GM13977 (cell line): ENCODE measurements at places on chromosomes 11 and 22.

GRCh38 chr11:74948546-74948897 lies 369 bp downstream of the XRRA1 start:
- DNase-seq = peak; percentile 21

DNA sequence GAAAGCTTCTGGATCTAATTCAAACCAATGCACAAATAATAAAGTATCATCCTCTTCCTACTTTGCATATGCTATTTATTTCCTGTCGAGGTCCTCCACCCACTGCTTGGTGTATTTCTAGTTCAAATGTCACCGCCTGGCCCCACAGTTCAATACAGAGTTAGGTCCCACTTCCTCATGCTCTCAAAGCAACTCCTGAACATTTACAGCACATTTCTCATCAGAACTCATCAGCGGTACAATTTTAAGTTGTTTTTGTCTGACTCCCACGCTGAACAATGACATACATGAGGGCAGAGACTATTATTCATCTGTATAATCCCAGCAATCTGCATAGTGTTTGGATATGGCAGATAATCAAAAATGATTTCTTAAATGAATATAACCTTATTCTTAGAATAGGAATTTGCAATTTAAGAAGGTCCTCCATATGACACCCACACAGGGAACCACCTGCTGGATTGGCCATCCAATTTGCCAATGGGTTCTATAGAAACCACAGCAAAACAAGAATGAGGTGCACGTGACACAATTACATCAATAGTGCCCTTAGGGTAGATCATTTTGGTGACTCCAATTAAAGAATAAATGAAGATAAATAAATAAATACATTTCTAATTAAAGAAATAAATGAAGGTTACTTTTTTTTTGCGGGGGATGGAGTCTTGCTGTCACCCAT lies 54.2 kb downstream of the SLC25A17 start:
- DNase-seq = peak; percentile 68

DNA sequence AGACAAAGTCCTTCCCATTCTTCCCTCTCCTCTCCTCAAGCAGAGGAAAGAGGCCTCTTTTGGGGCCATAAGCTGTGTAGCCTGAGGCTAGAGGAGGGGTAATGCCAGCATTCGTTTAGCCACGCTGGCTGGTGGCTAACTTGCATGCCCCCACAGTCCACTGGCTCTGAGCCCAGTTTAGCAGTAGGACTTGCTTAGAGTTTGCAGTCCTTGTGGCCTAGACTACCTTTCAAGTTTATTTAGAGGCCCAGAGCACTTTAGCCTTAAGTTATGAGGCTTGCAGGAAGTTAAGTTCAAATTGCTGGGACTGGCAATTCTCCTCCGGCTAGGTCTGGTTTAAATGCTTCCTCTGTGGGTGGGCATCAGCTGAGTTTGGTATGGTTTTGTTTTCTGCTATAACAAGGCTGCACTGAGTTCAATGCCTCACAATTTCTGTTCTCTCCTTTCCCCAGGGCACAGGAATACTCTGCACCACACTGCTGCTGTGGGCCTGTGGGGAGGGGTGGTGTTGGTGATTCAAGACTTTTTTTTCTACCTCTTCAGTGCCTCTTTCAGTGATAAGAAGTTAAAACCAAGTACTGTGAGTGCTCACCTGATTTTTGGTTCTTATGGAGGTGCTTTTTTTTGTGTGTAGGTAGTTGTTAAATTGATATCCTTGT lies 281.0 kb upstream of the C11orf87 start:
- no peak for DNase-seq

- DNase-seq = no peak
These were observed 911.5 kb upstream of the RAG2 start for GRCh38 chr11:37509506-37509905.

DNA sequence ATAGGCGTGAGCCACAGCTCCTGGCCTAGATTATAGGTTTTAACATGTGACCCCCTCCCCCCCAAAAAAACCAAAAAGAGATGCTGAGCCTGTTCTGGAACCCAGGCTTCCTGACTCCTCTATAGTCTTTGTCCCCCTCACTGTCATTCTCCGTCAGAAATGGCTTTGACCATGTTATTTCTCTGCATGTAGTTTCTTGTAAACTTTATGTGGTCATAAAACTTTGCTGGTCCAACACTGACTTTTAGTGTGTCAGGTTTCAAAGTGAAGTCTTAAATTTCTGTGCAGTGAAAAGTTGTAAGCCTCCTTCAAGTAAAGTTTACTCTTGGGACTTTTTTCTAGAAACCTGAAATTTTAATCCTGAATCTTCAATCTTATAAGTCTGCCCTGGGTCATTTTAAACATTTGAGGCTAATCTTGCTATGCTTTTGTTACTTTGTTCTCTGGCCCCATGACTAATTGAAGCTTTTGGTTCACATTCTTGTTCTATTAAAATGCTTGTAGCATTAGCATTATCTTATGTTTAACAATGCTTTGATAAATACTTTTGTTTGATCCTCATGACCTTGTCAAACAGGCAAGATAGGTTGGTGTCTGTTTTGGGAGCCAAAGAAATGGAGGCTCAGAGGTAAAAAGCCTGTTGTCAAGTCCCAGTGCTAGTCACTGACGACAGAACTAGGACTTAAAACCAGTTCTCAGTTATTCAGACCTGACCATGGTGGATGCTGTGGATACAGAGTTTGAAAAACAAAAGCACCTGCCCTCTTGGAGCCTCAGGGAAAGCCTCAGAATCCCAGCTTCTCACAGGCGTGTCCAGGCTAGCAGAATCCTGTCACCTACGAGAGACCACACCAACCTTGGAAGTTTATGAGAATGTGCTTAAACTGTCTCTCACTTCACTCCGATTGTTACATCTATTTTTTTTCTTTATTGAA lies 87.7 kb upstream of the HORMAD2 start:
- DNase-seq = no peak

DNA sequence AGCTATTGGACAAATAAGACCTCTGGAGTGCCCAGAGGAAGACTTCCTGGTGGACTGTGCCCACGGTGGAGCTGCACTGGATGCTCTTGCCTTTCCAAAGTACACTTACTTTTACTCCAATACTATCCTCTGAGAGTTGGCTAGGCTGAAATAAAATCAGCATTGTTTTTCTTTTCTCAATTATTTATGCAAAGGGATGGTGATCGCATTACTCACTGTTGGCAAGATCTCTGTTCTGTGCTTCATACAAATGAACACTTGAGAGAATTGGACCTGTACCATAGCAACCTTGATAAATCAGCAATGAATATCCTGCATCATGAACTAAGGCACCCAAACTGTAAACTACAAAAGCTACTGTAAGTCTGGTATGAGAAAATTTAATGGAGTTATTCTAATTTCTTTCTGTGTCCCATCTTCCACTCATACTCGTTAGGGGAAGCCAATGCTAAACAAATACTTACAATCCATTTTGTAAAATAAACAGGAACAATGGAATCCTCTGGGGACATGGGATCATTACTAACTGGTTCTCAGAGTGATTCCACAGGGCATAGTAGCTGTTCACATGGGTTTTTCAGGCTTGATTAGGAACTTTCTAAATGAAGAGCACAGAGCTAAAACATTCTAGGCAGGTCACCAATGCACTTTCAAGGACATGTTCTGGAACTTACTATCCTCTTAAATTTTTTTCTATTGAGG lies 26.3 kb downstream of the NLRP14 start:
- no peak for DNase-seq

DNA sequence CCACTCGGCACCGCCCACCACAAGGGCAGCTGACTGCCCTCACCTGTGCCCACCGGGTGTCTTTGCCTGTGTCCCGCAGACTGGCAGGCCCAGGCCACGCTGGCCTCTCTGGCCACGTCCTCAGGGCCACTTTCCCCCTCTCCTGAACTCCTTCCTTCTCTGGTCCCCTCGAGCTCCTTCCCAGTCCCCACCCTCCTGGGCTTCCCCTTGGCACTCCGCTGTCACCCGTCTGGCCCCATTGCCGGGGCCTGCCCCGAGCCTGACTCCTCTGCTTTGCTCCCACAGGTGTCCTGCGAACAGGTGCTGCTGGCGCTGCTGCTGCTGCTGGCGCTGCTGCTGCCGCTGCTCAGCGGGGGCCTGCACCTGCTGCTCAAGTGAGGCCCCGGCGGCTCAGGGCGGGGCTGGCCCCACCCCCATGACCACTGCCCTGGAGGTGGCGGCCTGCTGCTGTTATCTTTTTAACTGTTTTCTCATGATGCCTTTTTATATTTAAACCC lies 14.2 kb downstream of the MCAT start:
- peak; percentile 53 for DNase-seq

GRCh38 chr11:255176-255575 lies 18.4 kb downstream of the PSMD13 start:
- no peak for DNase-seq

DNA sequence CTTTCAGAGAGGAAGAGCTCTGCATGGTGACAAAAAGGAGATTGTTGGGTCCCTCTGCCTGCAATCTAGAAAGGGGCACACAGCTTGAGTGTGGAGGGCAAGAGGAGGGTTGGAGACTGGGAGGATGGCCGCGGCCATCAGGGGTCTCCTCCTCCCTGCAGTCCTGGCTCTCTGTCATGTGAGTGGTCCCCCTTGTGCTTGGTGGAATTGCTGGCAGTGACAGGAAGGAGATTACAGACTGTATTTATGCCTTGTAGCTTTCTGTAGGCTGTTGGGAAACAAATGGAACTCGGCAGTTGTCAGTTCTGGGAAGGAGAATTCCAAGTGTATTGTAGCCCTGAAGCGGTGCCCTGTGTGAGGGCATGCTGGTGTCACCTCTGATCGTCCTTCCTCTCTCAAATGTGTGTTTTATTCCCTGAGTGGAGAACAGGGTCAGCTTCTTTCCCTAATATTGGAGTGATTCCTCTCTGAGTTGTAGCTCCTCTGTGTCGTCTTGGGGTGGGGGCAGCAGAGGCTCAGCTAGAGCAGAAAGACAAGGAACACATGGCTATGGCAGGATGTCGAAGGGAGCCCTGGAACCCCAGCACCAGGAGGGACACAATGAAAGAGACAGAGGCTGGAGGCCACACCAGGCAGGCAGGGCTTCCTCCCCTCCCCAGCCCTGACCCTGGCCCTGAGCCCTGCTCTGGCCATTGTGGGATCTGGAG lies 163.1 kb downstream of the PKNOX2 start:
- DNase-seq = no peak

GRCh38 chr11:128311742-128312719 lies 275.3 kb downstream of the ETS1 start:
- no peak for DNase-seq

DNA sequence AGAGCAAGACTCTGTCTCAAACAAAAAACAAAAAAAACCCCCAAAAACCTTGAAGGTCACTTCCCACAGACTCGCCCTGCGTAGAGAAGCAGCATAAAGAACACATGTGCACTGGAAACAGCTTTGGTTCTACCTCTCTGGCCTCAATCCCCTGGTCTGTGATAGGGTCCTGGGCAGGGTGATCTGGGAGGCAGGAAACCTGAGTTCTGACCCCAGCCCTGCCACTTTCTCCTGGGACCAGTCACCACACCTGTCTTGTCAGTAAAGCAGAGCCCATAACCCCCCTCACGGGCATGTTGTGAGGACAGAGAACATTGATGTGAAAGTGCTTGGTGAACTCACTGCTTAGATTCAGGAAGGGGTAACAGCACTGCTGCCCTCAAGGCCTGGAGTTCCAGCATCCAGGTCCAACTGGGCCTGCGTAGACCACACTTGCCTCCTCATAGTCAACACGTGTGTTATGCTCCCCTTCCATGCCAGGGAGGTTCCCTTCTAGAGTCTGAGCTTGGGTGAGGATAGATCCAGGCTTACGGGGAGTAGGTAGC lies 11.4 kb downstream of the UCP2 start:
- no peak for DNase-seq

GRCh38 chr11:16783321-16783801 lies 44.9 kb downstream of the C11orf58 start:
- no peak for DNase-seq

- no peak for DNase-seq
These were observed 10.6 kb upstream of the SORL1 start for GRCh38 chr11:121441521-121441920.

GRCh38 chr22:25911243-25911972 lies 169.4 kb downstream of the MYO18B start:
- DNase-seq = no peak

- no peak for DNase-seq
These were observed 2132.2 kb downstream of the LRRC4C start for GRCh38 chr11:39327302-39327701.

- DNase-seq = no peak
These were observed 8.9 kb downstream of the HPS4 start for GRCh38 chr22:26474682-26475081.

DNA sequence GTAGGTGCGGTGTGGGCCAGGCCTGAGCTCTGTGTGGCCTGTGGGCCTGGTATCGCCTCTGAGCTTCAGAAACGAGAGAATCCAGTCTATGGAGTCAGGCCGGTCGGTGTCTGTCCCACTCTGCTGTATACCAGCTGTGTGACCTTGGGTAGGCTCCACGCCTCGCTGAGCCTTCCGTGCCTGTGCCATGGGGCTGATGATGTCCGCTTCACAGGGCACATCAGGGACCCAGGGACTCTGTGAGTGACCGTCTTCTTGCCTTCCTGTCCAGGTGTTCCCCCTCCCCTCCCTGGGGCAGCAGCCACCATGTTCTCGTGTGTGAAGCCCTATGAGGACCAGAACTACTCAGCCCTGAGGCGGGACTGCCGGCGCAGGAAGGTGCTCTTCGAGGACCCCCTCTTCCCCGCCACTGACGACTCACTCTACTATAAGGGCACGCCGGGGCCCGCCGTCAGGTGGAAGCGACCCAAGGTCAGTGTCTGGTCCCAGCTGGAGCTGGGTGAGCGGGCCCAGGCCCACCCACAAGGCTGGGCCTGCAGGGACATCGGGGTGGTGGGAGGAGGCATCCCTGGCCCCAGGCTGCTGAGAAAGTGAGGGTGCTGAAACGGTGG lies 17.9 kb downstream of the CAPN5 start:
- DNase-seq = no peak

DNA sequence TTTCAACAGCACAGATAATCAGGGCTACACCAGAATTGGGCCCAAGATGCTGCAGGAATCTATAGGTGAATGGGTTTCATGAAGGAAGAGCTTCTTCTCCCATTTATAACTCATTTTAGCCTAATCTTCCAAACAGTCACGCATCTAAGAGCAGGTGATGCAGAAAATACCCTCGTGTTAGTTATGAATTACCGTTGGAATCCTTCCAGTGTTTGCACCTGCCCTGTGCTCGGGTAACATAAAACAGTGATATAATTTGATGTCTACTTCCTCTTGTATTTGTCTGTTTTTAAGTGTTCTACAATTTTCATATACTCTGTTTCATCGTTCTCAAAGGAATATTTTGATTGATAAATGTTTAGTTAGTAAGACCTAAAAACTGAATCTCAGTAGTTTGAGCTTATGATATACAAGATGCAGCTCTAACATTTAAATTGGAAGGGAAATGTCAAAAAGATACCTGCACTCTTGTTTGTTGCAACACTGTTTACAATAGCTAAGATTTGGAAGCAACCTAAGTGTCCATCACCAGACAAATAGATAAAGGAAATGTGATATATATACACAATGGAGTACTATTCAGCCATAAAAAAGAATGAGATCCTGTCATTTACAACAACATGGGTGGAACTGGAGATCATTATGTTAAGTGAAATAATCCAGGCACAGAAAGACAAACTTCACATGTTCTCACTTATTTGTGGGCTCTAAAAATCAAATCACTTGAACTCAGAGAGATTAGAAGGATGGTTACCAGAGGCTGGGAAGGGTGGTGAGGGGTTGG lies 42.1 kb downstream of the PPARA start:
- DNase-seq = no peak
